Transverse colon (tissue), 4 donors: ENCODE measurements at places on chromosomes 2 and 18. TPM values are rescaled to one million over a fixed set of nuclear protein-coding genes. Genes with fewer than 3 reads are reported as not detected.

- DNase-seq = no peak
Measured at GRCh38 chr2:224213396-224213795, 174.3 kb upstream of the SERPINE2 start.

DNA sequence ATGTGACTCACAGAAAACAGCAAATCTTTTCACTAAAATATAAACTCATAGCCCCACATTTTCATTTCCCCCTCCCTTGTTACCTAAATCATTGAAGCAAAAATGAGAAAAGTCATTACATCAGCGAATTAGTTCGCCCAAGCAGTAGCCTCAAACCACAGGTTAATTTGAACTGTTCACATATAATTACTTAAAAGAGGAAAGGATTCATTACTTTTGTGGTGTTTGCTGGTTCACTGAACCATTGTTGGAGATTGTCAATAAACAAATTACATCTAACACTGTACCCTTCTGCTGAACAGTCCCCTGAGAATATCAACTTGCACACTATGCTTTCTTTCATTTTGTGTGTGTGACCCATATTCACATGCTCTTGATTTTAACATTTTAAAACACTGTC is 238.7 kb downstream of the ERBB4 start:
- DNase-seq = no peak

DNA sequence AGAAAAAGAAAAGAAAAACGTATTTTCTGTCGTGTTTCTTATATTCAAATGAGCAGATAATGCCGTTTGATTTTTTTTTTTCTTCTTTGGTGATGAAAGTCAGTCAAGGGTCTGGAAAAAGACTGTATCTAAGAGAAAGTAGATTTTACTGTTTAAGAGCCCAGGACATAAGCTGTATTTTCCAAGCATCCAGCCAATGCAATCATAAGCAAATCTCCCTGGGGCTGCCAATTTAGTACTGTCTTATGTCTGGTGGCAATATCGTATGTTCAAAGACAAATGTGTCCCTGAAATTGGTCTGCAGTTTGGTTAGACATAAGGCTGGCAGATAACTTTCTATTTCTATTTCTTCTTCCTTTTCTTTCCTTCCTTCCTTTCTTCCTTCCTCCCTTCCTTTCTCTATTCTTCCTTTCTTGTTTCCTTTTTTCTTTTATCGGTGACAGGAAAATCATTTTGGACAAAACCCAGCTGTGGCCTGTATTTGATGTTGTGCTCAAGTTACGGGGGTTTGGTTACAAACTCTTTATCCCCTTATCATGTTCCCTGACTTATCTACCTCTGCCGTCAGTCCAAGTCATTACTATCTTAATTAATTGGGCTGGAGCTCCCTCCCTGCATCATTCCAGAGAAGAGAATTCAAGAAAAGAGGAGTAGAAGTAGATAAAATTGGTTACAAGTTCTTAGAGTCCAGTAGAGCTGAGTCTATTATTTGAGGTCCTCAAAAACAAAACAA is 683.4 kb upstream of the FSHR start:
- no peak for DNase-seq

GRCh38 chr2:48617618-48618017 is at the start of gene GTF2A1L:
Gene GTF2A1L, plus strand, starts transcription at chr2:48617856. Its CDS starts 19 bp downstream, at chr2:48617875.
- no peak for DNase-seq

- DNase-seq = no peak
Measured at GRCh38 chr2:198144660-198145059, 340.3 kb downstream of the PLCL1 start.

DNA sequence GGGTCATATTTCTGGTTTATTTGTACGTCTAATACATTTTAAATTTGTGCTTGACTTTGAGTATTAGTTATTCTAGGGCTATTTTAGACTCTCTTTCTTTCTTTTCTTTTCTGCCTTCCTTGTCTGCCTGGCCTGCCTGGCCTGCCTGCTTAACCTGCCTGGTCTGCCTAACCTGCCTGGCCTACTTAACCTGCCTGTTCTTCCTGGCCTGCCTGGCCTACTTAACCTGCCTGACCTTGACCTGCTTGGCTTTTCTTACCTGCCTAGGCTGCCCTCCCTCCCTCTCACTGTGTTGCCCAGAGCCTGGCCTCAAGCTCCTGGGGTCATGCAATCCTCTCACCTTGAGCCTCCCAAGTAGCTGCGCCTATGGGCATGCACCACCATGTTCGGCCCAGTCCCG is 83.7 kb downstream of the PMAIP1 start:
- no peak for DNase-seq

DNA sequence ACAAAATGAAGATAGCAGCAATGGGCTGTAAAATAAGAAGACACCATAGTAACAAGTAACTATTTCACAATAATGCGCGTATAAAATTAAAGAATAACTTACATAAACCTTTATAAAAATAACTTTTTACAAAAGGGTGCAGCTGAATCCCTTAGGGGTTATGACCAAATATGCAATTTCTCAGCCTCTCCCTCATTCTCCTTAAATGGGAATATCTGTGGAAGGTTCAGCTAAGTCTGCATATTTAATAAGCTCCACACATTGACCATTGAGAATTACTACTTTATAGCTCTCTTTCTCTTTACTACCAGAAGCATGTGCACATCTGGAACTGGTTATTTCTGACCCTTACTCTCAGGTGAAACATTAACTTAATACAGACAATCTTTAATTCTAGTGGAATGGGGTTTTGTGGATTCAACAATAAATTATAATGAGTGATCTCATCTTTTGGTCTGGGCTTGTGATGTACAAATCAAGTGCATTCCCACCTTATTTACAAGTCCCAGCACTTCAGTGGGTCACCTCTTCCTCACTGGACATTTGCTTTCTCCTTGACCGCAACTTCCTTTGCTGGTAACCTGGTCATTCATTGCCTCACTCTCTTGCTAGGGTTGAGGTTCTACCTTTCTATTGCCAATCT is 15.7 kb downstream of the ARHGAP15 start:
- DNase-seq = no peak

DNA sequence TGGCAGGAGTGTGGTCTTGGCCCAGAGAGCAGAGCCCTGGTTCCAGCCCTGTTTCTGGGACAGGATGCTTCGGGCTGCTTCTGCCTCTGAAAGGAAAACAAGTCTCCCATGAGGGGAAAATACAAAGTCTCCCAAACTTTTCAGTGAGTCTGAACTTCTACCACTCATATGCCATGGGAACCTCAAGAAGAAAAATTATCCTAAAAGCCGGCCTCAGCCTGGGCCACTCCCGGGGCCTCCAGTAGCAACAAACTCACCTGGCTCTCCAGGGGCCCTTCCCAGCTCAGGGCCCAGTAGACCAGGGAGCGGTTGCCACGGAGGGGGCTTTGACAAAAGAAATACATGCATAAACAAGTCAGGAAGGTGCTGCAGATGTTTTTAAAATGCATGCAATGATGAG is 289.2 kb upstream of the HDAC4 start:
- no peak for DNase-seq

GRCh38 chr2:117940436-117940835 is 73.4 kb downstream of the CCDC93 start:
- DNase-seq = no peak

- DNase-seq = no peak
Measured at GRCh38 chr2:128681507-128681906, 362.8 kb upstream of the HS6ST1 start.

- DNase-seq = no peak
Measured at GRCh38 chr2:42223067-42223854, 54.1 kb downstream of the EML4 start.

GRCh38 chr2:96523659-96524481 is 12.7 kb upstream of the ARID5A start:
- no peak for DNase-seq

DNA sequence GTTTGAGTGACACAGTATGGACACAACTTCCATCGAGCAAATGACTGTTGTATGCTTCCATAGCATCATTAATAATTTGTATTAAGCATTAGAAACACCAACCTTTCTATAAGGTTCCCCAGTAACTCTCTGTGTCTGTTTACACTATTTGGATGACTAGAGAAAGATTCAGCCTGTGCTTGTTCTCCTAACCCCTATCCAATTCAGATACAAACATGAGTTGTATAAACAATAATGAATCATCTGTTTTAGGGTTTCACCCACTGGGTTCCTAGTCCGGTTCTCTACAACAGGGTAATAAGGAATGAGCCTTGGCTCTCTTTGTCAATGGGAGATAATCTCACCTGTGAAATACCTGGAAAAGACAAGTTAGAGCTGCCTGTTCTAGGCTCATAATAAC is 894.1 kb upstream of the PIK3C3 start:
- no peak for DNase-seq

- no peak for DNase-seq
Measured at GRCh38 chr18:70028734-70029133, 81.1 kb upstream of the CD226 start.

DNA sequence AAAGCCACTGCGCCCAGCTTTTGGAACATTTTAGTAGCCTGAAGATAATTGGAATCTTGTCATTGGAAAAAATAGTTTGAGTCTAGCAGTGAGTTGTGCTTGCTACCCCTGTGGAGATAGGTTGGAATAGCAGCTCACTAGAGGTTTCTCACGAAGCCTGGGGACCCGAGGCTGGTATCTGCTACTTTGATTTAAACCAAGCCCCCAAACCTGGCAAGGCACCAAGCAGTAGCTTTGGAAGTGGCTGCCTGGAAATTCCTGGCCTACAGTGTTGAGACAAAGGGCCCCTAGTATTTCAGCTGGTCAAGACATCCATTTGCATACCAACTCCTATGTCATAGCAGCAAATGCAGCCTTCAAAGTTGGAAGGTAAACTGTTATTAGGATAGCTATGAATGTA is 42.1 kb downstream of the NOP58 start:
- DNase-seq = no peak

- no peak for DNase-seq
Measured at GRCh38 chr2:118791483-118791882, 56.0 kb downstream of the EN1 start.

- DNase-seq = no peak
Measured at GRCh38 chr2:150806336-150806735, 318.9 kb upstream of the RND3 start.

GRCh38 chr2:140714586-140714985 is 1416.2 kb downstream of the LRP1B start:
- DNase-seq = no peak

GRCh38 chr2:16640867-16641266 is 24.8 kb downstream of the CYRIA start:
- DNase-seq = no peak

GRCh38 chr2:73292316-73292905 is 937 bp downstream of the EGR4 start:
- no peak for DNase-seq

DNA sequence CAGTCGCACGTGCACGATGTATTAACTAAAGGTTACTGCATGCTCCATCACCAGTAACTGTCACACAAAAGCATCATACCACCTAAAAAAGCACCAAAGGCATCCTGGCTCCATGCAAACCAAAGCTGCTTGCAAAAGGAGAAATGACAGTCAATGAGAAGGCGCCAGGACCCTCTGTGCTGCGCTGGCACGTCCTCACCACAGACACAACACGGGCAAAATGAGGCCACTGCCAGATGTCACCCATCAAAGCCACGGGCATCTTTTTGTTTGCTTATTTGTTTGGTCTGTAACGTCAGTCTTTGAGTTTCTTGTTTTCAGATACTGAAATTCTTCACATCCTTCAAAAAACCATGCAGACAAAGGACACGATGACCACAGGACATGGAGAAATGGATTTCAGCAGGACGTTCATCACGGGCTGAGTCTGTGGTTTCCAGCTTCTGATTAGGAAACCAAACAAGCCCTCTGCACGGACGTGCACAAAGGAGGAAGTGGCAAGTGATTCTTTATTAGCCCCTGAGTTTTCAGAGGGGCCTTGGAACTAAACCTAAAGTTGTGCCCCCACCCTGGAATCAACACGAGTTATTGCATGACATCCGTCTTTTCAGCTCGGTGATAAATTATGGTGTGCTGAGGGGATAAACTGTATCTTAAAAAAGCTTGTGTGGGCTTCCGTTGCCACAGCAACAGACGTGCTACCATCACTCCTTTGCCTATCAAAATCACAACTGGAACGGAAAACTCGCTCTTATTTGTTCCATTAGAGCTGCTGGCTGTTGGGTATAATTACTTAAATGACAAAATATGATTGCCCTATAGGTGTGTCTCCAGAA is 181.8 kb downstream of the EIPR1 start:
- DNase-seq = no peak

DNA sequence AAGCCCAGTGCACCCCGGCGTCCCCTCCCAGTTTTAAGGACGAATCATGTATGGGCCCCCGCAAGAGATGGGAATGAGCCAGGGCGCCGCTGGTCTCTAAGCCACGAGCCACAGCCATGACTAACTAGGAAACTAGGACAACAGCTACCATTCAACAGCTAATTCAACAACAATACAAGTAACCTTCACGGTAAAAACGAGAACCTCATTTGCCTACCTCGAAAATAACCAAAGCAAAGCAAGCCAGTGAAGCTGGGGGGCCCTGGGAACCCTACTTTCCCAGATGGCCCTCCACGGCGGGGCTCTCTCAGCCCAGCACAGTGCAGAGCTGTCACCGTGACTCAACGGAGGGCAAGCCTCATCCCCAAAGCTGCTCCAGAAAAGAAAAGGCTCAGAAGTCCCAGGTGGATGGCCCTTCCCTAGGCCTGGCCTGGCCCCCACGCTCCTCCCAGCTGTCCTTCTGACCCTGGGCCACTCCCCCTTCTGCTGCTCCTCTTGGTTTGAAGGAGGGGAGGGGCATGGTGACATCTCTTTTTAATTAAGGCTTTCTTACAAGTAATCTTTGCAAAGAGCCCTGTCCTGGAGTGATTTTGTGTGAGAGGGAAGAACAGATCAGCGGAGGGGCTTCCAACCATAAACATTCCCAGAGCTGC is 126.3 kb downstream of the HDAC4 start:
- peak; percentile 36 for DNase-seq

GRCh38 chr18:69239849-69240674 is 160.6 kb upstream of the DOK6 start:
- DNase-seq = no peak

DNA sequence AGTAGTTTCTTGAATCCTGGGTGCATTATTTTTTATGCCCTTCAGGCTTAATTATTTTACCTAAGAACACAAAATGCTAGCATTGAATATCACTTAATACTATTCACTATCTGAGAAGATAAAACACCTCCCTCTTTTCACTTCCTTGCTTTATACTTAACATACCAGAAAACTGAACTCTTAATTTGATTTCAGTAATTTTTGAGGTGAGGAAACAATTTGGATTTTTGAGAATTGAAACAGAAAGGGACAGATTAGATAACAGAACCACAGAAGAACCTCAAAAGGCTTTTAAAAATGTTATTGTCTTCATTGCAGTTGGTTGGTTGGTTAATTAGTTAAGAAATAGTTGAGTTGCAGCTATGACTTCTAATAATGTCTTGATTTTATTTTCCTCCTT is 69.5 kb downstream of the GPD2 start:
- no peak for DNase-seq

DNA sequence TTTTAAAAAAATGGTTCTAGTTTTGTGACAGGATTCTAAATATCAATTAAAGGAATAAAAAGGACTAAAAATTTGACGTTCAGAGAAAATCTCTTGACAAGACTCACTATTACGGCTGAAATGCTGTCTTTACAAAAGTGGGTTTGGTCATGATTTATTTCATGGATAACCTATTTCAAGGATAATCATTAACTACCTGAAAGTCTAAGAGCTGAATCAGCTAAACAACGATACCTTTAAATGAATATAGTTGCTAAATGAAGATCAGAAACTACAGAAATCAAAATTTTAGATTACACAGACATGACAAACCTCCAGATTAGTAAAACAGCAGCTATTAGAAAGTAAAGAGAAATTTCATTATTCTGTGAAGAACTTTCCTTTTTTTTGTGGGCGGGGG is 35.7 kb downstream of the RTTN start:
- DNase-seq = no peak

The METTL5 gene
- total RNA-seq = 35.7 TPM

The FAP gene
- total RNA-seq = 1.4 TPM

The BOK gene
- total RNA-seq = 21.0 TPM

The STPG4 gene
- total RNA-seq = 0.82 TPM

The UGT1A9 gene
- total RNA-seq = 18.7 TPM
